AG09319 (cell line): ENCODE measurements at places on chromosomes 13 and 19.

GRCh38 chr13:57375876-57376275 is 208.9 kb downstream of the PRR20E start:
- no peak for DNase-seq

DNA sequence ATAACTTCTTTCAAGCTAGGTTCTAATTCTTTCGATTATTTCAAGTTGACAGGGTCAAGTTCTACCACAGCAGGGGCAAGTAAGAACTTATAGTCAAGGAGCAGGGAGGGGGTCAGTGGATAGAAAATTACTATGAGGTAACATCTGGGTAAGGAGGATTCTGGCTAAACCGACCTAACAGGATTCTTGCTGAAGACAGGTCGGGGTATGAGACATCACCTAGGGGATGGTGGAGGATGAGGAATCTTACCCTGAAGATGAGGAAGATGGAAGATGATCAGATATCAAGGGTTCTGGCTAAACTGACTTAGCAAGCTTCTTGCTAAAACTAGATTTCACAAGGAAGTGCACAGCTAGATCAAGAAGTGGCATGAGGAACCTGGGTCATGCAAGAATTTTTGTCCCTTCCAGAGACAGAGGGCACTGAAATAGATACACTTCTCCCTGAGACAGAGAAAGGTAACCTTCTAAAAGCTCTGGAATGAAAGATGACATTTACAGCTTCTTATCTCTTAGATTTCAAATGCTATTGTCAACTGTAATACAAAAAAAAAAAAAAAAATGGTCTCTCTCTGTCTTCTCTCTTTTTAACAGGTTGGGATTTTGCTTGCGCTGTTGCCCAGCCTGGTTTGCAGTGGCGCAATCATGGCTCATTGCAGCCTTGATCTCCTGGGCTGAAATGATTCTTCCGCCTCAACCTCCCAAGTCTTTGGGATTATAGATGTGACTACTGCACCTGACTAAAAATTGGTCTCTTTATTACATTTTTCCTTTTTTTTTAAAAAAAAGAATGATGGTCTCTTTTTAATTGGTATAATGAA is 9.6 kb upstream of the METTL21C start:
- no peak for DNase-seq

DNA sequence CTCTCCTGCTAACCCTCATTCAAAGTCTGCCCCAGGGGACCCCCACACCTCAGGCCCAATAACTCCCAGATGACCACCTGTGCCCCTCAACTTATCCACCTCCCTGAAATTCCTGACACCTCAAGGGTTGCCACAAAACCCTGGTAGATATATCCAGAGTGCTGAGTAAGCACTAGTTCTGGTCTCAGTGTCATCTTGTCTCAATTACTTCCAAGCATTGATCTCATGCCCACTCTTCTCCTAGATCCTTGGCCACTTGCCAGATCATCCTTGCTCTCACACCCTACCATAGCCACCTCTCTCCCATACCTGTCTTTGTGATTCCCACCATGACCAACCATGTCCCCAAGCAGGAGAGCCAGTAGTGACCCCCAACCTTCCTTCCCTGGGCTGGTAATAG is 2.0 kb downstream of the ZNF416 start:
- no peak for DNase-seq

DNA sequence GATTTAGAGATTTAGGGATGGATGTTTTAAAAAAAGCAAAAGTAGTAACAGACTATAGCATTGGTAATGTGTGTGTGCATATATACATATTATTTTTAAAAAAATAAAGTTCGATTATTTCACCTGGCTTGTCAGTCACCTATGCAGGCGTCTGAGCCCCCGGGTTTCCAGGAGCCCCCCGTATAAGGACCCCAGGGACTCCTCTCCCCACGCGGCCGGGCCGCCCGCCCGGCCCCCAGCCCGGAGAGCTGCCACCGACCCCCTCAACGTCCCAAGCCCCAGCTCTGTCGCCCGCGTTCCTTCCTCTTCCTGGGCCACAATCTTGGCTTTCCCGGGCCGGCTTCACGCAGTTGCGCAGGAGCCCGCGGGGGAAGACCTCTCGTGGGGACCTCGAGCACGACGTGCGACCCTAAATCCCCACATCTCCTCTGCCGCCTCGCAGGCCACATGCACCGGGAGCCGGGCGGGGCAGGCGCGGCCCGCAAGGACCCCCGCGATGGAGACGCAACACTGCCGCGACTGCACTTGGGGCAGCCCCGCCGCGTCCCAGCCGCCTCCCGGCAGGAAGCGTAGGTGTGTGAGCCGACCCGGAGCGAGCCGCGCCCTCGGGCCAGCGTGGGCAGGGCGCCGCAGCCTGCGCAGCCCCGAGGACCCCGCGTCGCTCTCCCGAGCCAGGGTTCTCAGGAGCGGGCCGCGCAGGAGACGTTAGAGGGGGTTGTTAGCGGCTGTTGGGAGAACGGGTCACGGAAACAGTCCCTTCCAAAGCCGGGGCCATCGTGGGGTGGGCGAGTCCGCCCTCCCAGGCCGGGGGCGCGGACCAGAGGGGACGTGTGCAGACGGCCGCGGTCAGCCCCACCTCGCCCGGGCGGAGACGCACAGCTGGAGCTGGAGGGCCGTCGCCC is 840 bp upstream of the CCNA1 start:
- no peak for DNase-seq

DNA sequence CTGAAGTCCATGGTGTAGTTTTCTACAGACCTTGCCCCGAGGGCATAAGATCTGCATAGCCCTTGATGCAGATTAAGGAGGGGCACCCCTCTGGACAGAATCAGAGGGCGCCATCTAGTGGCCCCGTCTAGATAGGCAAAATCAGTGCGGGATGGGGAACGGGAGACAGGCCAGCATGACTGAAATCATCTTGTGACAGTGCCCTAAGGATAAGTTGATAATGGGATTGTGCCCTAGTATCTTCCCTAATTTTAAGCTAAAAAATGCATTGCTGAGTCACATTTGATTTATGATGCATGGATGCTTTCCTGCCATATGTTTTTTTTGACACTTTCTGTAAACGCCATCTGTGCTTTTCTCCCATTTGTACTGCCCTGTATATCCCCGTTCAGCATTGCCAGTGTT is 19.0 kb upstream of the GPI start:
- DNase-seq = no peak

- DNase-seq = no peak
These were observed 4.2 kb upstream of the TEX30 start for GRCh38 chr13:102777736-102778135.

GRCh38 chr19:47762615-47763308 is 15.7 kb upstream of the SELENOW start:
- DNase-seq = no peak

DNA sequence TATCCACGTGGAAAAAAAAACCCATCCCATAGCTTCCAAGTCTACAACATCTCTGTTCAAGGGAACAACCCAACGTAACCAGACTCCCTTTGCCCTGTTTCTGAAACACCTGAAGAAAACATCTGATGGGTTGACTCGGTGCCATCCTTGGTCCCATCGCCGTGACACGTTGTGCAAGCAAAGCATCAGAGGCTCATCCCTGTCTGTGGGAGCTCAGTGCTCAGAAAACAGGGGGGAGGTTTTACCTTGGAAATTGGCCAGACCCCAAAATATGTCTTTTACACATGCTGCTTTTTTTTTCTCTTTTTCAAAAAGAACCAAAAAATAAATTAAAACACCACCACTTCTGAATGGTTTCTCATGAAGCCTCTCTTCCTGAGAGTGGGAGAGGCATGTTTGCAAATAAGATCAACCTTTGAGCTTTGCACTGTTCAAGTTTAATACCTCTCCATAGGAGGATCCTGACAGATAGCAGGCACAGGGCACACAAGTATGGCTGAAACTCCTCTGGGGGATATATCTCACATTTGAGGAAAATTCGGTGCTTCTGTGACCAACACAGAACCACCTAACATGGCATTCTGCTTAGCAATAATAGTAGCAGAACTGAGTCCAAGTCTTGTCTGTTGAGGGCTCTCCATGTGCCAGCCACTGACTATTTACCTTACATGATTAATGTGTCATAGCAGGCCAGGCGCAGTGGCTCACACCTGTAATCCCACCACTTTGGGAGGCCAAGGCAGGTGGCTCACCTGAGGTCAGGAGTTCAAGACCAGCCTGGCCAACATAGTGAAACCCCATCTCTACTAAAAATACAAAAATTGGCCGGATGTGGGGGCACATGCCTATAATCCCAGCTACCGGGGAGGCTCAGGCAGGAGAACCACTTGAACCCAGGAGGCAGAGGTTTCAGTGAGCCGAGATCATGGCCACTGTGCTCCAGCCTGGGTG is 7.0 kb upstream of the PVR start:
- no peak for DNase-seq

DNA sequence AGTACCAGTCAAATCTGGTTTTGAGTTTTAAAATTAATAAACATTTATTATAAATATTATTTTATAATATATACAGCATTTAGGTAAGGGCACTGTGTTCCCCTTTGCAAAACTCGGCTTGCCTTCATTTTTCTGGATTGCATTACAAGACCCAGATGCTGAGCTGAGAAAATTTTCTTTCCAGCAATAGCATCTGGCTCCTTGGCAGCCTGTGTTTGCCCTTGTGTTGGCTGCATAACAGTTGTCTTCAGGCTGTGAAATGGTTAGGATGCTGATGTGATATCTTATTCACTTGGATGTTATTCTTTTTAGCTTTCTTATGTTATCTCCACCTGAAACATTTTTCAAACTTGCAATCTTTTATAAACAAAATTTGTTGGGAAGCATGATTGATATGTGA is 784.4 kb downstream of the DACH1 start:
- DNase-seq = no peak

DNA sequence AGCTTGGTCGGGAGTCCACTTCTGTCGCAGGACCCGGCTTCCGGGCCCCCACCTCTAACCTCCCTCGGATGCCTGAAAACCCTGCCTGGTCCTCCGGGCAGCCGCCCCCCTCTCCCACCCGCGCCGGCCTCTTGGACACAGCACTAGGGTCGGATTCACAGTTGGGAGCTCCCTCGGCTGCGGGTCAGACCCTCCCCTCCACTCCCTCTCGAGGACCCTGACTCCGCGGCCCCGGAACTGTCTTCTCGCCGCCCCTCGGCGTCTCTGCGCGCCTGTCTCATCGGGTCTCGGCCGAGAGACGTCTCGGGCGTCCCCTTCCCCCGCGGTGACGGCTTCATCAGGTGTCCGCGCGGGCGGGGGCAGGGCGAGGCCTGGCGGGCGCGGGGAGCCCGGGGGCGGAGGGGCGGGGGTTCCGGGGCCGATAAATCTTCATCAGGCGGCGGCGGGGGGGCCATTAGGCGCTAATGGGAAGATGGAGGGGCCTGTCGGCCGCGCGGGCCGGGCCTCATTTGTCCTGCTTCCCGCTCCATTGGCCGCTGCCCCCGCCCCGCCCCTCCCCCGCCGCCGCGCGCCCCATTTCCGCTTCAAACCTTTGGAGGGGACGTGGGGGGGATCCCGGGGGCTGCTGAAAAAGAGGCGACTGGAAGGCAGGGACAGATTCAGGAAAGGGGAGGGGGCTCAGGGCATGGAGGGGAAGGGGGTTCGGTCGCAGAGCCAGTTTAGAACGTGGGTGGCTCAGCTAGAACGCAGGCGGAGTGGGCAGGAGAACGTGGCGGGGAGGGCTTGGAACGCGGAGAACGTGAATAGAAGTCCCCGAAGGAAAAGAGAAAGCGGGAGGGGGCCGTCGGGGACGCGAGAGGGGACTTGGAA is 11.8 kb upstream of the ERFL start:
- DNase-seq = no peak

GRCh38 chr13:20716951-20717350 is 13.5 kb downstream of the IL17D start:
- no peak for DNase-seq

- no peak for DNase-seq
These were observed 41.3 kb upstream of the INTS6 start for GRCh38 chr13:51494156-51494555.

DNA sequence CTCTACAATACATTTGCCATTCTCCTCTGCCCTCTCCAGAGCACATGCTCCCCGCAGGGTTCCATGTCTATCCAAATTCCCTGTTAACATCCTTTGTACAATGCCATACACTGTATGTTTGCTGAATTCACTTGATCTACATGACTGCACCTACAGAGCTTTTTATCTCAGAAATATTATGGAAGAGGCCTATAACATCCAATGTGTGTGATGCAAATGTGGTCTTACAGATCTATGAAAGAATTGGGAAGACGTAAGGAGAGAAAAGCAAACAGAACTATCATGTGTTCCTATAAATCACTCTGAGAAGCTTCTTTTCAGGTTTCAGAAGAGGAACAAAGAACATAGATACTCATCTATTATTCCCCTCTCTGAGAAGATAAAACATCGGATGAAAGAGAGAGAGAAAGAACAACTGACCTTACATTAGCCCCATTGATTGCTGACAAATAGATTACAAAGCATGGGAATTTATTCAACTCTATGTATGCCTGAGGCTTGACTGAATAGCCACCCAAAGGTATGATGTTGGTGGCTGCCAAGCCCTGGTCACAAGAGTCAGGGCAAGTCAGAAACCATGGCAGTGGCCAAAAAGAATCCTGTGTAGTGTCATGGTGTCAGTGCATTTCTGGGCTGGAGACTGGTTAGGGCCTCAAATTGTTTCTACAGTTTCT is 425.2 kb downstream of the FOXO1 start:
- no peak for DNase-seq

DNA sequence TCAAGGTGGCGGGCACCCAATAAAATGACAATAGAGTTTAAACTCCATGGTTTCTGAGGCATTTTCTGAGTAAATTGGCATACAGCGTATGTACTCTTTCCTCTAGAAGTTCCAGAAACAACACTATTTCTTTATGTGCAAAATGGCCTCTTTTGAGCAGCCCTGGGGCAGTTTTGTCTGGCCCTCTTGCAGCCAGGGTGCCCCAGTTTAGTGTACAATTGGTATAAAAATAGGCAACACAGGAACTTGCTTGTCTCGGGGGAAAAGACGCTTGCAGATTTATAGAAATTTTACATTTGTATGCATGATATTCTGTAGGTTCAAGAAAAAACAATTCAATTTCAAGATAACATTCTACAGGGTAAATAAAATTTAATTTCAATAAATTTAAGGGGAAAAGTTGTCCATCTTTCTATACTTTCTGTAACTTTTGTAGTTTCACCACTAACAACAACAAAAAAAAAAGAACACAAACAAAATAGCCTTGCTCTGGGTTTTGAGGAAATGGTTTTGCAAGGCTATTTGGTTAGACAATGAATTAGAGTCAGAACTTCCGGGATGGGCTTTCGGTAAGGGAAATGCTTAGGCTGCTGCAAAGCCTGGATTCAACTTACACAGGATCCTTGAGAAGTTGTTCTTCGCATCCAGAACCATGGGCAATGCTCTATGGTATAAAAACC is 45.3 kb downstream of the LRCH1 start:
- DNase-seq = no peak

DNA sequence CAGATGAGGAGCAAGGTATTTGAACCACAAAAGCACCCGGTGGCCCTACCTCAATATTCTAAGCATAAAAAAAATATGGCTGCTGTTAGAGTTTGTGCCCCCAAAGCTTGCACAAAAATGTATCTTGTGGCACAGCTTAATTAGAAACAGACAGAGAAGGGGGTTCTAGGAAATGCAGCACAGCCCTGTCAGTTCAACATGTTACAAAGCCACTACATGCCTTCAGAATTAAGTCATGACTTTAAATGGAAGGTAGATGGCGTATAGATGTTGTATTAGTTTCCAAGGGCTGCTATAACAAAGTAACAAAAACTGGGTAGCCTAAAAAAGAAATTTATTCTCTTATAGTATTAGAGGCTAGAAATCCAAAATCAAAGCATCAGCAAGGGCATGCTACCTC is 703.8 kb downstream of the DIAPH3 start:
- DNase-seq = no peak

GRCh38 chr13:87837946-87838345 is 166.8 kb downstream of the SLITRK5 start:
- no peak for DNase-seq
